ENCODE measurements at places on chromosomes 7 and 10. TPM values are rescaled to one million over a fixed set of nuclear protein-coding genes. Genes with fewer than 3 reads are reported as not detected.
A peak's percentile ranks its signal among the peaks of the same experiment; 100 is the strongest.

GRCh38 chr10:44369296-44369695 is 15.6 kb downstream of the CXCL12 start:
- H3K36me3 ChIP-seq = no peaks in the 10 kb centered on the region
- no peaks in the 10 kb centered on the region for H3K4me1 ChIP-seq
- DNase-seq = no peak
- no peak overlapping the region for H3K4me3 ChIP-seq

- no peak overlapping the region for H3K27ac ChIP-seq
- H3K36me3 ChIP-seq = no peaks in the 10 kb centered on the region
- no peaks in the 10 kb centered on the region for H3K4me1 ChIP-seq
- H3K27me3 ChIP-seq = no peaks in the 10 kb centered on the region
- DNase-seq = no peak
- H3K4me3 ChIP-seq = no peak overlapping the region
Measured at GRCh38 chr7:145511004-145511403, 605.6 kb upstream of the CNTNAP2 start.

DNA sequence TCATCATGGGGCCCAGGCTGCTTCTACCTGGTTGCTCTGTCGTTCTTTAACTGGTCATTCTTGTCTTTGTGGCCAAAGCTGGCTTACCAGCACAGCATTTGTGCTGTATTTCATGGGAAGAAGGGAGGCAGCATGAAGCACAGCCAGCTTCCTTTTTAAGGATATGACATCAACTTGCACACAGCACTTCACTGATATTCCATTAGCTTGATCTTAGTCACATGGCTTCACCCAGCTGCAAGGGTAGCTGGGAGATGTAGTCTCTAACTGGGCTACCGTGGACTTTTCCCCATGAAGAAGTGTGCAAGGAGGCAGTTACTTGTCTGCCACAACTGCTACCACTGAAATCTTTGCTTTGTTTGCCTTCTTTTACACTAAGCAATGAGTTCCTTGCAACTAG is 525.2 kb downstream of the LRMDA start:
- no peaks in the 10 kb centered on the region for H3K36me3 ChIP-seq
- no peak for DNase-seq
- H3K4me3 ChIP-seq = no peak overlapping the region
- no peak overlapping the region for H3K27ac ChIP-seq

DNA sequence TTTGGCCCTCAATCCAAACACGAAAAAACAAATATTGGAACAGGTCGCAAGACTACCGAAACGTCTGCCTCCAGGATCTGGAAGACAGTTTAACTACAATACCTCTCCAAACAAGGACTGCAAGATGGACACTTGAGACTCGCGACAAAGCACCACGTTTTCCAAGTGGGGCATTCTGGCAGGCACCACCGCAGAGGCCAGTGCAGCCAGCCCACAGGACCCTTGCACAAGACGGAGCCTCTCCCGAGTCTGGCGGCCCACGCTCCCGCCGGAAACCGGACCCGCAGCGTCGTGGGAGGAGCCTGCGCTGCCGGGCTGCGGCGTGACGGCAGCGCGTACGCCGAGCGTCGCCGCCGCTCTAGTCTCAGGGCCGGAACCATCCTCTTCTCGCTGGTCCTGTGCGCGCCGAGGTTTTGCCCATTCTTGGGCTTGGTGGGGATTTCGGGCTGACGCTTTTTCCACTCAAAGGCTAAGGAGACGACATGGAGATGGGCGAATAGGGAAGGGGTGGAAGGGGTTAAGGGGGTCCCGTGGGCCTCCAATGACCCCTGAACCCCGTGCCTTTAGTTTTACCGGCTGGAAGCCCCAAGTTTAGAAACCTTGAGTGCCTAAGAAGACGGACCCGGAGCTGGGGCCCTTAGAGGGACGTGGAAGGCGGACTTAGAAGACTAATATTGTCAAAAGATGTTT is at the start of gene ORC5:
Gene ORC5 (minus strand): TSS at position 283 of the 690 bp plus-strand sequence. CDS start 109 bp downstream, at position 174.
- peaks cover 11% of the 10 kb centered on the region for H3K4me1 ChIP-seq
- H3K4me3 ChIP-seq = peak within 1 kb of the TSS; percentile 47
- DNase-seq = peak; percentile 74
- H3K27ac ChIP-seq = peak within 1 kb of the TSS; percentile 87

DNA sequence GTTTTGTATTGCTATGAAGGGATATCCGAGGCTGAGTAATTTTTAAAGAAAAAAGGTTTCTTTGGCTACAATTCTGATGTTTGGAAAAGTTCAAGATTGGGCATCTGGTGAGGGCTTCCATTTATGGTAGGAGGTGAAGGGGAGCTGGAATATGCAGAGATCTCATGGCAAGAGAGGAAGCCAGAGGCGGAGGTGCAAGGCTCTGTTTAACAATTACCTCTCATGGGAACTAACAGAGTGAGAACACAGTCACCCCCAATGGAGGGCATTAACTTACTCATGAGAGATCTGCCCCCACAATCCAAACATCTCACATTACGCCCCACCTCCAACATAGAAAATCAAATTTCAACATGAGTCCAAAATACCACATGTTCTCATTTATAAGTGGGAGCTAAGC is 62.0 kb downstream of the AKR1D1 start:
- DNase-seq = no peak
- no peak overlapping the region for H3K27ac ChIP-seq
- H3K4me3 ChIP-seq = no peak overlapping the region
- no peaks in the 10 kb centered on the region for H3K27me3 ChIP-seq
- no peaks in the 10 kb centered on the region for H3K36me3 ChIP-seq
- no peaks in the 10 kb centered on the region for H3K4me1 ChIP-seq

GRCh38 chr7:136618818-136619217 is 249.6 kb upstream of the CHRM2 start:
- no peak overlapping the region for H3K4me3 ChIP-seq
- no peaks in the 10 kb centered on the region for H3K4me1 ChIP-seq
- H3K27ac ChIP-seq = no peak overlapping the region
- no peaks in the 10 kb centered on the region for H3K36me3 ChIP-seq

- DNase-seq = no peak
- no peak overlapping the region for H3K27ac ChIP-seq
- H3K27me3 ChIP-seq = no peaks in the 10 kb centered on the region
- H3K4me3 ChIP-seq = no peak overlapping the region
- no peaks in the 10 kb centered on the region for H3K36me3 ChIP-seq
Measured at GRCh38 chr7:22319424-22320403, 37.2 kb downstream of the RAPGEF5 start.

GRCh38 chr10:124917428-124918190 is 24.3 kb upstream of the ZRANB1 start:
- H3K4me1 ChIP-seq = peaks cover 49% of the 10 kb centered on the region
- H3K27ac ChIP-seq = peak overlapping the region; percentile 93
- H3K27me3 ChIP-seq = no peaks in the 10 kb centered on the region
- peak; percentile 76 for DNase-seq
- H3K4me3 ChIP-seq = peak overlapping the region; percentile 97

DNA sequence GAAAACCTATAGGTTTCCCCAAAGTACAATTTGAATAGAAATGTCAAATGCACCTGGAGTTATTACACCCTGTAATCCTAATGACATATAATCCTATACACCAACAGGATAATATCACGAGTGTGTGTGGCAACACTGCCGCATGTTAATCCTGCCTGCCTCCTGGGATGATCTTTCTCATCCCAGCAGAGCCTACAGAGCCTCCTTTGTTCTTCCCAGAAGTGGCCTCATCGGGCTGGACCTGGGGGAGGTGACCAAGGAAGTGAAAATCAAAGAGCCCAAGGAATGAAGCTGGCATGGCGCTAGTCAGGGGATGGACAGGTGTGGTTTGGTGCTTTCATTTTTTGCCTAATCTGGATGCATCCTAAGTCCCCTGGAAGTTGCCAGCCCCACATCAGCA is 29.5 kb upstream of the LEP start:
- H3K4me1 ChIP-seq = no peaks in the 10 kb centered on the region
- H3K27me3 ChIP-seq = peaks cover 10% of the 10 kb centered on the region
- no peak overlapping the region for H3K4me3 ChIP-seq
- no peaks in the 10 kb centered on the region for H3K36me3 ChIP-seq

- no peaks in the 10 kb centered on the region for H3K36me3 ChIP-seq
- no peak overlapping the region for H3K4me3 ChIP-seq
- H3K27me3 ChIP-seq = no peaks in the 10 kb centered on the region
- H3K4me1 ChIP-seq = no peaks in the 10 kb centered on the region
Measured at GRCh38 chr10:98950106-98950505, 285.5 kb downstream of the HPSE2 start.

- DNase-seq = no peak
- no peak overlapping the region for H3K4me3 ChIP-seq
- no peak overlapping the region for H3K27ac ChIP-seq
- no peaks in the 10 kb centered on the region for H3K36me3 ChIP-seq
- H3K27me3 ChIP-seq = peaks cover 23% of the 10 kb centered on the region
- peaks cover 5% of the 10 kb centered on the region for H3K4me1 ChIP-seq
Measured at GRCh38 chr10:120459185-120459584, 2.2 kb downstream of the PLPP4 start.

DNA sequence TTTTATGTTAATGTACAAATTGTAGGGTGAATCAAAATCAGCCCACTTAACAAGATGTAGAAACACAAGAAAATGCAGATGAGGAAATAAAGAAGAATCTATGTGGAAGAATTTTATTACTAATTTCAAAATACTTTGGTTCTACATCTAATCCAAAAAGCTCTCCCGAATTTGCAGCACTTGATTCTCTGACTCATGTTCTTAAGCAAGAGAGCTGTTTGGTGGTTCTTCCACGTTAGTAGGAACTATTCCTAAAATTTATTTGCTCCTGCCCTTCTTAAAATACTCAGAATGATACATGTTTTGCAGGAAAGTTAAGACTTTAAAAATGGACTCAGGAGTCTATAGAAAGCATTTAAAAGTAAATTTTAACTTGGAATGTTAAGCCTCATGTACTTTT is 91.8 kb downstream of the ZMYND11 start:
- H3K4me1 ChIP-seq = no peaks in the 10 kb centered on the region
- no peaks in the 10 kb centered on the region for H3K36me3 ChIP-seq
- no peak overlapping the region for H3K4me3 ChIP-seq
- H3K27me3 ChIP-seq = no peaks in the 10 kb centered on the region

- no peaks in the 10 kb centered on the region for H3K36me3 ChIP-seq
- H3K27me3 ChIP-seq = no peaks in the 10 kb centered on the region
- no peak overlapping the region for H3K27ac ChIP-seq
- no peaks in the 10 kb centered on the region for H3K4me1 ChIP-seq
Measured at GRCh38 chr7:2100278-2101208, 132.2 kb downstream of the MAD1L1 start.

The SOSTDC1 gene
- total RNA-seq = 0.28 TPM

The FKBP6 gene
- not detected for total RNA-seq

The GDF10 gene
- 5.6 TPM for total RNA-seq

The MYPN gene
- 0.10 TPM for total RNA-seq
